ENCODE measurements at places on chromosomes 1 and 21. TPM values are rescaled to one million over a fixed set of nuclear protein-coding genes. Genes with fewer than 3 reads are reported as not detected.

Gene CR1
- not detected for total RNA-seq

- DNase-seq: no peak
Observed at GRCh38 chr21:33042812-33043211, 17.1 kb downstream of the OLIG2 start.

GRCh38 chr1:172162236-172162635 lies 258.2 kb upstream of the C1orf105 start:
- DNase-seq: no peak

GRCh38 chr1:103561643-103562395 lies 9.6 kb upstream of the AMY2B start:
- no peak for DNase-seq

GRCh38 chr1:116988908-116989307 lies 12.7 kb upstream of the CD101 start:
- DNase-seq: no peak

Gene LCE1C
- not detected for total RNA-seq

- DNase-seq: no peak
Observed at GRCh38 chr21:34690793-34691175, 22.0 kb downstream of the CLIC6 start.

Gene SLC66A1
- total RNA-seq: 18.9 TPM

Gene DAB1
- total RNA-seq: not detected

Gene SLC44A5
- not detected for total RNA-seq

DNA sequence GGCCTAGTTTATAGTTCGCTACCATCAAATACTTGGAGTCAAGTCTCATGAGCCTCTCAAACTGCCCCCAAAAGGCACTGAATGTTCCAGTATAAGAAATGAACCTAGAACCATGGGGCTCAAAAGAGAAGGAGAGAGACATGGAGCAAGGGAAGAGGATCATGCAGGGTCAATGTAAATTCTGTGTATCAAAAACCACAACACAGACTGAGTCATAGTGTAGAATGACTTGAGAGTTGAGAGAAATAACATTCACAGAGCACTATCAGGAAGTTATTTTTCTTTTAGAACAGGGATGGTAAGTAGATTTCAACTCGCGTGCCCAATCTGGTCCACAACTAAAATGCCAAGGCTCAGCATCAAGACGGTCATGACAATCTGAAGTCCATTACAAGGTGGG lies 59.8 kb downstream of the GNG12 start:
- DNase-seq: no peak

GRCh38 chr1:207097871-207098324 lies 6.1 kb upstream of the C4BPA start:
- DNase-seq: no peak

Gene FMO2
- not detected for total RNA-seq

All from OCI-LY7 (cell line).